ENCODE measurements at places on chromosomes 6 and 20.

- no peak for DNase-seq
These were observed 18.8 kb downstream of the AK9 start for GRCh38 chr6:109672175-109672574.

- DNase-seq: no peak
These were observed 27.0 kb upstream of the TFB1M start for GRCh38 chr6:155341130-155341828.

GRCh38 chr6:106385530-106385929, 25.0 kb downstream of the CRYBG1 start:
- no peak for DNase-seq

GRCh38 chr6:135861189-135861588, 9.7 kb downstream of the PDE7B start:
- DNase-seq: no peak

- DNase-seq: no peak
These were observed 94.1 kb upstream of the RNF24 start for GRCh38 chr20:4109307-4109940.

GRCh38 chr6:84517741-84518530, 246.5 kb downstream of the TBX18 start:
- DNase-seq: no peak

DNA sequence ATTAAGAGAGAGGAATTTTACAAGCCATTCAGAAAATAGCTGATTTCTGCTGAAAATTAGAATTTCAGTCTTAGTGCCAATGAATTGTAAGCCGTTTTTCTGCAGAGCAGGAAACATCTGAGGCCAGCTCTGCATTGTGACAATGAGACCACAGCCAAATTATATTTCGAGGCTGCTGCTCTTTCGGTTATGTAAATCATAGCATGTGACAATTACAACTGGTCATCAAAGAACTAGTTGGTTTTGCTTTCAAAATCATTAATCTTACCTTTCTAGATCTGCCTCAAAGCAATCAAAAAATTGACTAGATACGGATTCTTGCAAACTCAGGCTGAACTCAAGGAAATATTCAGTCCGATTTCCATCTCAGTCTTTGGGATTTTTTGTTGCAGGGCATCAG, 33.4 kb upstream of the INSM1 start:
- no peak for DNase-seq

GRCh38 chr20:39398656-39399055, 436.5 kb downstream of the DHX35 start:
- DNase-seq: no peak

- DNase-seq: no peak
These were observed 13.3 kb upstream of the HMGN4 start for GRCh38 chr6:26524722-26525370.

DNA sequence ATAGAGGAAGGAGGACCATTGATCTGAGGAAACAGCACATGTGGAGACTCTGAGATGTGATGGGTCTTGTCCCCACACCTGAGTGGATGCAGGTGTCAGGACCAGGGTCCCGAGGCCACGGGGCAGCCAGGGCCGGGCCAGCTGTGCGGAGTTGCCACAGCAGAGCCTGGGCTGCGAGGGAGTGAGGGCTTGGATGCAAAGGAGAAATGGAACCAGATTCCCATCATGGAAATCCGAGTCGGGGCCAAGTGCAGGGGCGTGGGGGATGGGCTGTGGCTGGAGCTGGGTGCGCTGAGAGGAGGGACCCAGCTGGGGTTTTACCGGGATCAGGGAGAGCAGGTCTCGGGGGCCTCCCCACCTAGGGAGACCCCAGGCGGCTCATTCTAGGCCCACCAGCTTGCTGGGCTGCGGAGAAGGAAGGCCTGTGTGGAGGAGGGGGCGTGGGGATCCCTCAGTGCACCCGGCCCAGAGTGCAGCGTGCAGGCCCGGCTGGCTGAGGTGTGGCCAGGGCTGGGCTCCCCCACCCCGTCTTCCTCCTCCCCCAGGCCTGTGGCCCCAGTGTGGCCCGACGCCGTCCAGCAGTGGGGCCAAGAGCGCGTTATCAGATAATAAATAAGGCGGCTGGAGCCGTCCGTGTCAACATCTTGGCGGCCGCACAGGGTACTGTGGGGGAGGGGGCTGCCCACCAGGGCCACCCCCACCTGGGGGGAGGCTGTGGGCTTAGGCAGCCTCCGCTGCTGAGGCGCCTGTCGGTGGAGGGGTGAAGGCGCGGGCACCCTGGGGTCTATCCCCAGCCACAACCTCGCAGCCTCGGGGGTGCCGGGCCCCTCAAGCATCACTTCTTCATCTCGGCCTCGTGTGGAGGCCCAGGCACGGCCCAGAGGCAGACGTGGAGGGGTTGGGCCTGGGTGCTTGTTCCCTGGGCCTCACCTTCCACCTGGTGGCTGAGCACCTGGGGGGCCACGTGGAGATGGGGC, 17.2 kb downstream of the GATA5 start:
- no peak for DNase-seq

DNA sequence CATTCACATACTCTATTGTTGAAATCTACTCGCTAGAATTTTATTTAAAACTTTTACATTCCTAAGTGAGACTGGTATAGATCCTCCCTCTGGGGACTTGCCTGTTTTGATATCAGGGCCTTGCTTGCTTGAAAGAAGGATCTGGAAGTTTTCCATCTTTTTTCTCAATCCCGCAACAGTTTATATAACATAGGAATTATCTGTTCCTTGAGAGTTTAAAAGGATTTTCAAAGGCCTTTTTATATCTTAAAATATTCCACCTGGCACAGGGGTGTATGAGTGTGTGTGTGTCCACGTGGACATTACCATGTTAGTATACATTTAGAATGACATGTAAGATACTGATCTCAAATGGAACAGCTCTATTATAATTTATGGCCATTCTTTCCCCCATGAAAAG, 96.3 kb downstream of the TRERF1 start:
- no peak for DNase-seq

- no peak for DNase-seq
These were observed 85.5 kb downstream of the KHDC1L start for GRCh38 chr6:73139681-73140383.

- DNase-seq: no peak
These were observed 69.1 kb downstream of the MYB start for GRCh38 chr6:135250234-135250633.

DNA sequence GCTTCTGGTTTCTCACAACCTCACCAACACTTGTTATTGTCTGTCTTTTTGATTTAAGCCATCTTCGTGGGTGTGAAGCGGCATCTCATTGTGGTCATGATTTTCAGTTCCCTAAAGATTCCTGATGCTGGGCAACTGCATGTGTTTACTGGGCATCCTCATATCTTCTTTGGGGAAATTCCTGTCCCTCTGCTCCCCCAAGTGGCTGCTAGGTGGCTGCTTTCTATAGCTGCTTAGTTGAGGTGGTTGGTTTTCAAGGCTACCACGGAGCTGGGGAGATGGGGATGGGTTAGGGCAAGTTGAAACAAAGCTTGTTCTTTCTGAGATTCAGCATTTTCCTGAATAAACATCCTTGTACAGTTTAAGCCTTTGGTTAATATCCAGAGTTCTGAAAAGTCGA, 403.9 kb upstream of the SULF2 start:
- DNase-seq: no peak

DNA sequence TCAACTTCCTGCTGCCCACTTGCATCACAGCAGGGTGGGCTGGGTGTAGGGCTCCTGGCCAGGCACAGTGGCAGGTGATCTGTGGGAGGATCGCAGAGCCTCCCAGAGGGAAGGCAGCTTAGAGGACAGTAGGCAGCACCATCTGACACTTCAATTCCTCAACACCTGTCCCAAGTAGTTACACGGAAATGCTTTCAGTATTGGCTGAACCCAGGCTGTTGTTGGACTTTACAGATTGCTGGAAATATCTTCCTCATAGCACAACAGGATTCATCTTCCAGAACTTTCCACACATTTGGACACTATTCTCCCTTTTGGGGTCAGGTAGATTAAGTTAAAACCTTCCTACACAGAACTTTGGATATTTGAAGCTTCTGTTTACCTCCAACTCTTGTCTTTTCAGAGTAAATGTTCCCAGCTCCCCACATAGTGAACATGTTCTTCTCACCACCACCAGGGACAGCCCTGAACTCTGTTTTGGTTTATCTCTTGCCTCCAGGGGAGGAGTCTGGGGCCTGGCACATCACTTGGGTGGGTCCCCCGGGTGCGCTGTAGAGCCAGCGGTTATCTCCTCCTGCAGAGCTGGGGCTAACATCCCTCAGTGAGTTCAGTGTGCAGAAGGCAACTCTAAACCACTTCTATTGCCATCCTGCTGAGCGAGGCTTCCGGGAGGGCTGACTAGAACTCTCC, 3.5 kb upstream of the SLC22A2 start:
- no peak for DNase-seq

GRCh38 chr6:108133594-108134179, 32.1 kb upstream of the NR2E1 start:
- DNase-seq: no peak

- no peak for DNase-seq
These were observed 33.3 kb downstream of the ATXN1 start for GRCh38 chr6:16727996-16728395.

DNA sequence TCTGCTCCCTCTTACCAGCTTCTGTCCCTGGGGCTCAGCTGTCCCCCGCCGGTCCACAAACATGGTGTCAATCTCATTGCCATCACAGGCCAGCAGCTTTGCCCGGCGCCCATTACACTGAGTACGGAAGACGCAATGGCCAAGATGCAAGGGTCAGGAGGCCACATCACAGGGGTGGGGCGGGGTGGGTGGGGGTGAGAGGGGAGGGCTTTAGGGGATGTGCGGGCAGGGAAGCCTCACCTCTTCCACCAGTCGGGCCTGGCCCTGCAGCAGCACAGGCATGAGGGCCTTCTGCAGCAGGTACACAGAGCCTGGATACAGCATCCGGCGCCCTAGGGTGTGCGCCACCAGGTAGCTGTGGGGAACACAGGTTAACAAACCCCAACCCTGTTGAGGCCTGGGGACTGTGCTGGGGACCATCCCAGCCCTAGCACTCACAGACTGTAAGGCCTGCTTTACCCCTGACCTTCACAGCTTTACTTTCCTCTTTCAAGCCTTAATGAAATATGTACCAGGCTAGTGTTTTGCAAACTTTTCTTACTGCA, 10.8 kb upstream of the LY6G5C start:
- DNase-seq: no peak

DNA sequence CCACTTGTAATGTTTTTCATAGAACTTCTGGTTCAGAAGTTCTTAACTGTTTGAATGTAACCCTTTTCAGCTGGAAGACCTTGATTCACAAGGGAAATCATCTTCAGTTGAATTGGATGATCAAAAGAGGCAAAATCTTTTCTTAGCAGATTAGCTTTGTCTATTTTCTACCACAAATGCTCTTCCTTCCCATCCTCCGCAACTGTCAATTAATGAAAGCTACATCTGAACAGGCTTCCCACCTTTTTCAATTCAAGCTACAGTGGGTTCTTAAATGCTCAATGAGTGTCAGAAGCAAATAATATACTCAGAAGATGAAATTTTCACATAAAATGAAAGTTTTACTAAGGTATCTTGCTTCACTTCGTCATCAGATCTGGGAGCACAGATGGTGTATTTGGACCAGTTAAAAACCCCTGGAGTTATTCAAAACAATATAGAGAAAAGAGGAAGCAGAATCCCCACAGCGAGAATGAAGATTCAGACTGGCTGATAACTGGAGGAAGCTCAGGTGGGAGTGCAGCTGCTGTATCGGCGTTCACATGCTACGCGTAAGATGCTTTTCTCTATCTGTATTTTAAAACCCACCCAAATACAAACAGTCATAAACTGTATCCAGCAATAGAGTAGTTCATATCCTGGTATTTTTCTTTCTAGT, 19.4 kb downstream of the QRSL1 start:
- no peak for DNase-seq

DNA sequence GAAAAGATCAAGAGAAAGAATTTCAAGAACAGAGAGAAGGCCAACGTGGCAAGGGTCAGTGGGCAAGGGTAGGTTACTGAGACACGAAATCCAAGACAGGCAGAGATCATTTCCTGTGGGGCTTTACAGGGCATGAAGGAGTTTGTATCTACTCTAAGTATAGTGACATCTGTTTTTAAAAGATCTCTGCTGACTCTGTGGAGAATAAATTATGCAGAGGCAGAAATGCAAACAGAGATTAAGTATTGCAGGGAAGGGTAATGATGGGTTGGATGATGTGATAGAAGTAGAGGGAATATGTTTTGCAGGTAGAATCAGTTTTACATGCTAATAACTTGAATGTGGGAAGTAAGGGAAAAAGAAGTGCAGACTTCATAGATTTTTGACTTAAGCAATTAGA, 243.5 kb downstream of the FRK start:
- DNase-seq: no peak

DNA sequence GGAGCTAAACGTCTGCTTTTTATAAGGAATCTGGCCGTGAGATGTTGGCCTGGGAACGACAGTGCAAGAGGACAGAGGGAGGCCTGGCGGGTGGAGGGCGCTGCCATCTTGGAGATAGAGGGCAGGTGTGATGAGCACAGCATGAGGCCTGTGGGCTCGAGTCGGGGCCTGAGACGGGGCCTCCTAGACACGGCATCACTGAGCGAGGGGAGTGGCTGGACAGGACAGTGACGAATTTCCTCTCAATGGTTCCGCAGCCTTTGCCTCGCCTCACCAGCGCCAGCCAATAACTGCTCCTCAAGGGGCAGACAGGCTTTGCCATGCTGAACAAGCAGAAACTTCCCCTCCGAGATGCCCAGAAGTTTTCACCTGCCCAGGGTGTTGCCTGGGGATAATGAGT, 376.7 kb downstream of the THBS2 start:
- DNase-seq: no peak

DNA sequence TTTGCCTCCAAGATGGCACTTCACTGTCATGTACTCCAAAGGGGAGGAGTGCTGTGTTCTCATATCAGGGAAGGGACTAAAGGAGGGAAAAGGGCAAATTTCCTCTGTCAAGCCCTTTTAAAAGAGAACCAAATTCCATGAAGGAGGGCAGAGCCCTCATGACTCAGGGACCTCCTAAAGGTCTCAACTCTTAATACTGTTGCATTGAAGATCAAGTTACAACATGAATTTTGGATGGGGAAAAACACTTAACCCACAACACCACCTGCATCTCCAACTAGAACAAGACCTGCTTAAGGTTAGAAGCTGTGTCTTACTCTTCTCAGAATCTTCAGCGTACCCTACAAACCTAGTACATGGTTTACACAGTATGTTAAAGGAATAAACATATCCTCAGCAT, 23.7 kb upstream of the FBXO30 start:
- no peak for DNase-seq

DNA sequence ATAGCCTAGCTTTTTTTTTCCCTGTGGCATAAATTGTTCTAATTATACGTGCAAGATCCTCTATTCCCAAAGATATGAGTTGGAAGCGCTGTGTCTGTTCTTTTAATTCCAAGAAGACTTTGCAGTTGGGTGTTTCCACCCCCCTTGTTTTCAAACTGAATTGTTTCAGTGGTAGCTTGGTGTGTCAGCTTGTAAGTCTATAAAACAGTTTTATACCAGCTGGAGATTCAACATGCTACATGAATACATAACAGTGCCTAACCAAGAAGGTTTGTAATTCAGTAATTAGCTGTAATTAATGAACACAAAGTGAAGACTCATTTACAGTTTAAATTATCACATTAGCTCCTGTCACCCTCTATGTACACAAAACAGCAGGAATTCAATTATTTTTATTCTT, 154.0 kb downstream of the ZNF217 start:
- no peak for DNase-seq

Measured in activated T-helper 1 cell treated with anti-CD3 and anti-CD28 coated beads, Interleukin-2, amount 50 U/mL, for 16 hours (primary cell).